ENCODE measurements at places on chromosomes 2 and 18. TPM values are rescaled to one million over a fixed set of nuclear protein-coding genes. Genes with fewer than 3 reads are reported as not detected.

RAX gene
- not detected for total RNA-seq

PID1 gene
- not detected for total RNA-seq

CPO gene
- total RNA-seq = not detected

KIAA2012 gene
- total RNA-seq = not detected

SPHKAP gene
- total RNA-seq = not detected

GREB1 gene
- total RNA-seq = 7.3 TPM

FEV gene
- not detected for total RNA-seq

DNAH6 gene
- total RNA-seq = 1.6 TPM

DYSF gene
- not detected for total RNA-seq

SERPINB13 gene
- not detected for total RNA-seq

ATIC gene
- 224 TPM for total RNA-seq

AQP12B gene
- total RNA-seq = not detected

REG1B gene
- total RNA-seq = not detected

ZSWIM2 gene
- not detected for total RNA-seq

SCN9A gene
- not detected for total RNA-seq

ATOH8 gene
- total RNA-seq = not detected

CDH7 gene
- not detected for total RNA-seq

GPBAR1 gene
- total RNA-seq = 0.44 TPM

MYO7B gene
- 3.7 TPM for total RNA-seq

ALLC gene
- not detected for total RNA-seq

RAB17 gene
- not detected for total RNA-seq

EPAS1 gene
- 0.74 TPM for total RNA-seq

SPDYA gene
- total RNA-seq = 1.7 TPM

FOXD4L1 gene
- 0.80 TPM for total RNA-seq

COL4A4 gene
- 7.0 TPM for total RNA-seq

DNER gene
- total RNA-seq = not detected

COA5 gene
- 33.6 TPM for total RNA-seq

SIGLEC15 gene
- not detected for total RNA-seq

SNTG2 gene
- not detected for total RNA-seq

INHBB gene
- total RNA-seq = not detected

CTAGE1 gene
- total RNA-seq = not detected

CCL20 gene
- total RNA-seq = not detected

IKZF2 gene
- total RNA-seq = 20.0 TPM

SERPINB2 gene
- total RNA-seq = not detected

C2orf78 gene
- total RNA-seq = not detected

ANXA4 gene
- 3.5 TPM for total RNA-seq

RAPGEF4 gene
- 0.55 TPM for total RNA-seq

AGBL5 gene
- total RNA-seq = 42.0 TPM

KCNG3 gene
- total RNA-seq = 0.08 TPM

HTR2B gene
- not detected for total RNA-seq

RFX8 gene
- total RNA-seq = not detected

EFEMP1 gene
- not detected for total RNA-seq

MC2R gene
- not detected for total RNA-seq

ANKRD29 gene
- not detected for total RNA-seq

KANSL3 gene
- 63.3 TPM for total RNA-seq

PCARE gene
- total RNA-seq = not detected

KHK gene
- total RNA-seq = 17.9 TPM

ICOS gene
- total RNA-seq = not detected

PRSS56 gene
- not detected for total RNA-seq

REEP1 gene
- total RNA-seq = not detected

VWC2L gene
- total RNA-seq = not detected

TLX2 gene
- not detected for total RNA-seq

SLC19A3 gene
- total RNA-seq = not detected

ORMDL1 gene
- total RNA-seq = 59.6 TPM

TUBA4B gene
- not detected for total RNA-seq

Measured in OCI-LY7 (cell line).